ENCODE measurements at places on chromosomes 6 and 20. TPM values are rescaled to one million over a fixed set of nuclear protein-coding genes. Genes with fewer than 3 reads are reported as not detected.

GRCh38 chr20:645318-646106 lies 7.5 kb downstream of the SRXN1 start:
- DNase-seq: peak; percentile 80

GRCh38 chr6:163347021-163347446 lies 67.5 kb upstream of the QKI start:
- no peak for DNase-seq

GRCh38 chr6:112923940-112924587 lies 576.9 kb downstream of the RFPL4B start:
- DNase-seq: no peak

GRCh38 chr6:104558746-104559145 lies 301.0 kb downstream of the HACE1 start:
- no peak for DNase-seq

Gene MAS1L
- total RNA-seq: not detected

Gene C6orf132
- total RNA-seq: 0.71 TPM

Gene MUC22
- total RNA-seq: not detected

All from endothelial cell of umbilical vein (primary cell).